ENCODE measurements at places on chromosomes 5 and 9.

DNA sequence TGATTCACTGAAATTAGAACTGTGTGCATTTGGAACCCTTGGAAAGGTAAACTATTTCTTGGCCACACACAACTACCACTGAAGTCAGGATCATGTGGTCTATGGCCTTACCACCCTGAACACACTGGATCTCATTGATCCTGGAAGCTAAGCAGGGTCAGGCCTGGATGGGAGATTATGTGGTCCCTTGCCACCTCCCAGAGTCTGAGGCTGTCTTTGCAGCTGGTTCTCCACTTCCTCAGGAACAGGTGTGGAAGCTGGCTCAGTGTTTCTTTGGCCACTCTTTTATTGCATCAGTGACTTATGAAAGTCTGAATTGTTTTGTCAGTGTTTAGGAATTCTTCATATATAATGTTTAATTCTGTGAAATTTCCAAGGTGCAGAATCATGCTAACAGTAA is 89.2 kb downstream of the TEK start:
- no peak for DNase-seq

DNA sequence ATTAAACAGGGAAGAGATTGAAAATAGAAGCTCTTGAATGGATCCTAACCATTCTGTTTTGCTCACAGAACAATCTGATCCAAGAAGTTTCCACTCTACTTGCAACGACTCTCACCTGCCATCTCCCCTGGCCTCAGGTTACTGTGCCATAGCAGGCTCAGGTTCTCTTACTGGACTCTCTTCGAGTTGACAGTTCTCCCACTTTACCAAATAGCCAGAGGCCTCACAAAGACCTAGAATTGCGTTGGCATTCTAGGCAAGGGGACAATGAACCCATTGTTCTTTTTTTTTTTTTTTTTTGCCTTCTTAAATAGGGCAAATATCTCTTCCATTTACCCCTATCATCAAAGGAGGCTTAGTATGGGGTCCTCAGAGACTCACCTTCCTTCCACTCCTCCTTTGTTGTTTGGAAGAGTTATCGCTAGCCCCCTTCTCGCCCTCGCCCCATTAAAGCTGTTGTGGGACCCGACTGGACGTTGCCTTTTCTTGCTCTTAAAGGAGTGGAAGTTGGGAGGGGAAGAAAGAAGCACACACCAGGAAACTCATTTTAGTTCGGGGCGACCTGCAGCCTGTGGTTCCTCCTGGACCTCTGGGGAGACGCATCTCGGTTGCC is 688 bp upstream of the PLPPR1 start:
- no peak for DNase-seq

DNA sequence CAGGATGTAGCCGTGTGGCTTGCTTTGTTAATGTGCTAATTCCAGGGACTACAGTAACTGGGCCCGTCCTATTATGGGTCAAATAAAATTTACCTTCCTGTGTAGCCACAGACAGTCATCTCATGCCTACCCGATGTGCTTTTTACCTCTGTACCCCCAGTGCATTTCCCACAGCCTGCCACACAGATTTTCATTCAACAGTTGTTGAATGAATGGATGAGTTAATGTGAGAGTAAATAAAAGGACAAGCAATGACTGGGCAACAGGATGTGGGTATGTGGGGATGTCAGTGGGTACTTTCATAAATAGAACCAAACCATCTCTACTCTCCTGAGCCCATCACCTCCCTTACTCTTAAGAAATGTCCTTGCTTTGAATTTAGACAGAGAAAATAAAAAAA is 441.2 kb upstream of the ZNF462 start:
- DNase-seq, result no peak

GRCh38 chr5:153784277-153784676 is 254.4 kb downstream of the FAM114A2 start:
- no peak for DNase-seq

DNA sequence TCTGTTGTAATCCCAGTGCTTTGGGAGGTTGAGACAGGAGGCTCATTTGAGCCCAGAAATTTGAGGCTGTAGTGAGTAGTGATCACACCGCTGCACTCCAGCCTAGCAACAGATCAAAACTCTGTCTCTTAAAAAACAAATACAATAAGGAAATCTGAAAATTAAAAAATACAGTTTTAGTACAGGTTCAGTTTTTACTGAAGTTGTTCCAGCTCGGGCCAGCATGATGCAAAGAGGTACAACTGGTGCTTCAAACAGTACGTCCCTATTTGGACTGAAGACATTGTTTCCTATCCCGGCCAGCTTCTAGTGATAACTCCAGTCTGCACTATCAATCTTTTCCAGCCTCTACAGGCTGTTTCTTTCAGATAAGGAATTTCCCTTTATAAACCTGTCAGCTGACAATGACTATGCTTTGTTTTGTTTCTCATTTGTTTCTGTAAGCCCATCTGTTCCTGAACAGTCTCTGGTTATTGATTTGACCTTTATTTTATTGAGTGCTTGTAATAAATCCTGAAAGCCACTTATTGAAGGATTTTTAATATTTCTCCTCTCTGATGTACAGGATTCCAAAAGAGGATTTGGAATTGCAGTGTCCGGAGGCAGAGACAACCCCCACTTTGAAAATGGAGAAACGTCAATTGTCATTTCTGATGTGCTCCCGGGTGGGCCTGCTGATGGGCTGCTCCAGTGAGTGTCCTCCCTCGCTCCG is 41.9 kb downstream of the TJP2 start:
- no peak for DNase-seq

GRCh38 chr5:177523711-177524538 is 7.2 kb upstream of the DDX41 start:
- DNase-seq, result no peak

- no peak for DNase-seq
Measured at GRCh38 chr5:163505049-163505367, 411 bp upstream of the MAT2B start.

GRCh38 chr9:94668928-94669729 is 29.8 kb upstream of the FBP1 start:
- no peak for DNase-seq

DNA sequence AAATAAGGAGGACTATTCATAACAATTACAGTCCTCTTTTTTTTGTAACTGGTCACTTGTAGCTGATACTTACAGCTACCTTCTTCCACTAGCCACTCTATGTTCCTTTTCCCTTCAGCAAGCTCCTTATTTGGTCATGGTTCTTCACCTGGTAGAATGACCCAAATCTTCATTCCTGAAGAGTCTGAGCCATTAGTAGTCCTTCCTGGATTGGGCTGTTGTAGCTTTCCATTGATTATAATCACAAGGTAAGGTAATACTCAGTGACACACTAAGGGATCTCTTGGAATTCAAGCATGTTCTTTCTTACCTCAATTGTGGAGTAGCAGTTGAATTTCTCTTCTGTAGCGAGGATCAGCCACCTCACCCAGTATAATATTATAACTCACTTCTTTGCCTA is 25.5 kb upstream of the ITGA2 start:
- no peak for DNase-seq

DNA sequence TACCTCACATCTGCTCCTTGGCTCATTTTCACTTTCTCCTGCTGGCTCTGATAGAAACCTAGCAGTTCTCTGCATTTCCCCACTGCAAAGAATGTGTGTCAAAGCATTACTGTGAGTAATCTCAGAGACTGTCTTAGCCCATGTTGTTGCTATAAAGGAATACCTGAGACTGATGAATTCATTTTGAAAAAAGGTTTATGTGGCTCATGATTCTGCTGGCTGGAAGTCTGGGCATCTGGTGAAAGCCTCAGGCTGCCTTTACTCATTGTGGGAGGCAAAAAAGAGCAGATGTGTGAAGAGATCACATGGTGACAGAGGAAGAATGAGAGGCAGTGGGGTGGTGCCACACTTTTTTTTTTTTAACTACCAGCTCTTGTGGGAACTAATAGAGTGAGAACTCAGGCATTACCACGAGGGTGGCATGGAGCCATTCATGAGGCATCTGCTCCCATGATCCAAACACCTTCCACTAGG is 191.6 kb upstream of the CTNND2 start:
- DNase-seq, result no peak

DNA sequence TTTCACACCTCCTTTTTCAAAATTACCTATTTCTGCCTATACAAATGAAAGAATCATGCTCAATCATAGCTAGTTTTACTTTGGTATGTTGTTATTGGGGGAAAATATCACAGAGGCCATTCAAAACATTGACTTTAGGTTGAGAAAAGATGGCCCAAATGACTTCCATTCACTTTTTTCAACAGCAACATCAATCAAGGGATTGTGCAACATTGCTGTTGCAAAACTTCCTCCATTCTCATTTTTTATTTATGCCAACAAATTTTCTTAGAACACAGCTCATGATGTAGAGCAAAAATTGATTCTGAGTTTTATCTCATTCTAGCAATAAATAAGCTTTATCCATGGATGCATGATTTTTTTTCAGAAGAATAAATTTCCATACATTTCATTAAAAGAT is 93.6 kb upstream of the RORB start:
- no peak for DNase-seq

- DNase-seq, result no peak
Measured at GRCh38 chr9:93567271-93567959, 9.0 kb upstream of the PHF2 start.

GRCh38 chr5:64625678-64626077 is 64.6 kb upstream of the SHISAL2B start:
- DNase-seq, result no peak

Measured in esophagus squamous epithelium (tissue), 5 donors.